Cerebellum (tissue), 4 donors: ENCODE measurements at places on chromosomes 7 and 10. TPM values are rescaled to one million over a fixed set of nuclear protein-coding genes. Genes with fewer than 3 reads are reported as not detected.

DNA sequence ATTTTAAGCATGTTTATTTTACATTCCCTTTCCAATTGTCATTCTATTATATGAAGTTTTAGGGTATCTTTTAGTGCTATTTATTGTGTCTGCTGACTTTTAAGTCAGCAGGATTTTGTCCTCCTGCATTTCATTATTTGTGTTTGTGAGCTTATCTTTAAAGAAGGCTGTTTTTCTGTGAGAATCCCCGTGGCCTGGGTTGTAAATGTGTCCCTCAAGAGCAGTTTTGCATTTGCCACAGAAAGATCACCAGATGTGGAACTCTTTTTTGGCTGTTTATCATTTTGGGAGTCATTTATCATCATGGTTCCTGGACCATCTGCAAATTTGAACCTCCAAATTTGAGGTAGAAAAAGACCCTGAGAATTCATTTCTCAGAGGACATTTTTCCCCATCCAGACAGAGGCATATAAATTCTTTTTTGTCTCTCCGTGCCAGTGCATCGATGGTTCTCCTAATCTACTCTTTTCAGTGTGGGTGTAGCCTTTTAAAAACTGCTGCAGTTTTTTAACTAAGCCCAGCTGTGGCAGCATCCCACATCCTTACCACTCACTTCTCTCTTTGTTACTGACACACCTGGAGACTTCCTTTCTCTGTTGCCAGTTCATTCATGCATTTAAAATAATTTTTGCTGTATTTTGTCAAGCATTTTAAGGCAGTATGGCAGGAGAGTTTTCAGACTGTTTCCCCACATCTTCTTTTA, 20.1 kb upstream of the MTURN start:
- no peak for DNase-seq

DNA sequence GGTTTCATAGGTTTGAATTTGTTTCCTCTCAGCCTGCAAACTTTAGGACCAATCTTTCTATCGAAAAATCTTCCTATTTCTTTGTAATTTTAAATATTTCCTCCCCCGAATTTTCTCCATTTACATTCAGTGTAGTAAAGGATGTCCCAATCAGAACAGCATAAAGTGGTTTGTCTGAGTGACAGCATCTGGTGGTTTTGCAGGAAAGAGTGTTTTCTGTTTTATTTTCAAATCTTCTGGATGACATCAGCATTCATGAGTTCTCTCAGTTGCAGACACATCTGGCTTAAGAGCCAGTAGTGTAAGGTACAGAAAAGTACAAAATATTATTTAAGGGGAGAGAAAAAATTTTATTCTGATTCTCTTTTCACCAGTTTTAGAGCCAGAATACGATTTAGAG, 634.8 kb downstream of the PHTF2 start:
- no peak for DNase-seq

- peak; percentile 20 for DNase-seq
These were observed 1.2 kb downstream of the PTEN start for GRCh38 chr10:87864496-87865059.

GRCh38 chr7:27842094-27842692, 102.2 kb downstream of the TAX1BP1 start:
- DNase-seq, result no peak

Gene WDR86
- total RNA-seq, result 33.8 TPM

Gene PTTG1IP2
- not detected for total RNA-seq

DNA sequence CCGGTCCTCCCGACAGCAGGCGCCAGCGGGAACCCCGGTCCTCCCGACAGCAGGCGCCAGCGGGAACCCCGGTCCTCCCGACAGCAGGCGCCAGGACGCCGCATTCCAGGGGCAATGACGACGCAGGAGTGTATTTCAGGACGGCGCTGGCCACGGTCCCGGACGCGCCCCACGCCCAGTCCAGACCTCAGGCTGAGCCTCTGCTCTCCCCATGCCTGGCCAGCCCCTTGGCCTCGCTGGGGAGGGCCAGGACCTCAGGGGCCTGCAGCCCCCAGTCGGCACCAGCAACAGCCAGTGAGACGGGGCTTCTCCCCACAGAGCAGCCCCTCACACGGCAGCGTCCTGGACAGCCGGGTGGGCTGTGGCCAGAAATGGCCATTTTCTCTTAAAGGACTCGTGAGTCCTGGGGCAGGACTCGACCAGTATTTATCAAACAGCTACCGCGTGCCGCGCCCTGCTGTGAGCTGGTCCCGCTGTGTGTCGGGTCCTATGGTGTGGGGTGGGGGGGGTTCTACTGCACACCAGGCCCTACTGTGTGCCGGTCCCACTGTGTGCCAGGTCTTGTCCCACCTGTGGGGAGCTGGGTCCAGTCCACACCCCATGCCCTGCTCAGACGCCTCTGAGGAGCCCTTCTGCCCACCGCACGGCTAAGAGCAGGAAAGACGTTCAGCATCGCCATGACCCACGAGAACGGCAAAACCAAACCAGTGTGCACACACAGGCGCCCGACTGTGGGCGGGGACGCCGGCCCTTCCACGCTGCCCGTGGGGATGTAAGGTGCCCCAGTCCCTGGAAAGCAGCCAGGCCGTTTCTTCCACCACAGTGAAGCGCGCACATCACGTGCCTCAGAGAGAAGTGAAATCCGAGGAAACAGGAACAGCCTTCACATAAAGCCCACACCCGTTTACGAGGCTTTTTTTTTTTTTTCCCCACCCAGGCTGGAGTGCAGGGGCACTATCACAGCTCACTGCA, 33.3 kb downstream of the GET4 start:
- DNase-seq, result no peak

- DNase-seq, result no peak
These were observed 1.5 kb downstream of the RET start for GRCh38 chr10:43078175-43078985.

GRCh38 chr7:30309302-30309701, 24.9 kb downstream of the ZNRF2 start:
- no peak for DNase-seq

DNA sequence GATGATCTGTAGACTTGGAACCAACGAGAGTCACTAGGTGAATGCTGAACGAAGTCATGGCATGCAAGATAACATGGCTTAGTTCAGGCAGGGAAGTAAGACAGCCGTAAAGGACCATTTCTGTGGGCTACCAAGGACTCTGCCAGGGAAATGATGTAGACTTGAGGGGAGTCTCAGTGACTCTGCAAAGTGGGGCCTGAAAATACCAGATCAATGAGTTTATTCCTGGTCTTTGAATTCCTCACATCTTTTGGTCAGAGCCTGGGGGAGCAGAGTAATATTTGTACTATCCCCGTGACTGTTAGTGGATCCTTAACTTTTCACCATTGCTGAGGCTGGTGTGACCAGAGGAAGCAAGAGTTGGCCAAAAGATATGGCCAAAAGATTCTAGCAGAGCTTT, 60.7 kb upstream of the INHBA start:
- DNase-seq, result no peak

Gene SEC61G
- 80.4 TPM for total RNA-seq

GRCh38 chr10:130924138-130924819, 387.2 kb downstream of the TCERG1L start:
- no peak for DNase-seq
